AG09319 (cell line): ENCODE measurements at places on chromosomes 12 and 14.

GRCh38 chr12:94309373-94309772 is 150.3 kb downstream of the CEP83 start:
- no peak for DNase-seq

GRCh38 chr12:104910196-104910840 is 47.8 kb downstream of the SLC41A2 start:
- no peak for DNase-seq

- DNase-seq, result no peak
These were observed 382.2 kb downstream of the GRIN2B start for GRCh38 chr12:13599176-13599575.

- DNase-seq, result no peak
These were observed 36.9 kb upstream of the NCOR2 start for GRCh38 chr12:124604264-124604680.

DNA sequence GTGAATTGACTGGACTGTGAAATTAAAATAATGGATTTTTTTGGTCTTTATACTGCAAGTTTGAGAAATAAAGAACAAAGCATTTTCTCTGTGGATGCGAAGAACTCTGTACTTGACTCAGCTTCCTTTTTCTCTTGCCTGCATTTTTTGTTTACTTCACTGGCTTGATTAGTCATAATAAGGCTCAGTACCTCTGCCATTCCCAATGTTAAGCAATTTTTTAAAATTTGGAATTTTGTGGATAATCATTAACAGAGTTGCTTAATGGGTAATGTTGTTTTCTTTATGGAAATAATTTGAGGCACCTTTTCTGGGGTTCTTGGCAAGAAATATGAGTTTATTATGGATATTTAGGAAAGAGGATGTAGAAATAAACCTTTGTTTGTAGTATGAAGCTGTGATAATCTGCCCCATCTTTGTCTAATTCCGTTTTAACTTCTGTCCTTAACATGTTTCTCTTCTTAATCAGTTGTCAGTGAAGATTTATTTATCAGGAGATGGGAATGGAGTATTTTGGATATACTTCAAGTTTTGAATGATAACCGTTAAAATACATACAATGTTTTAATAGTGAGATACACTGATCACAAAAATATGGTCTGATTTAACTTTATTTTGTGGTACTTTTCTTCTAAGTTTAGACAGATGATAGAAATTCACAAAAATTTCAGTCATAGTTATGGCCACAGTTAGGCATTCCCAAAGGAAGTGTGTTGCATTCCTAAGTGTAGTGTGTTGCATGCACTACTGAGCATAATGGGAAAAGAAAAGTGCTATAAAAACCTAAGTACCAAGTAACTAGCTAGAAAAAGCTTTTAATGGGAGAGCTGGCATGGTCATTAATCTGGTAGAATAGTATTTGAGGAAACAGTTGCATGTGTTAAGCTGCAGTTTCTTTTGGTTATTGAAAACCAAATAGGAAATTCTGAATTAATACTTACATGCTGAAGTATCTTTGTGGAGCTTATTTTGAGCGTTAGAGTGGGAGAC is 27.7 kb downstream of the WNK1 start:
- DNase-seq, result no peak

- no peak for DNase-seq
These were observed 309.9 kb downstream of the VRK1 start for GRCh38 chr14:97107080-97107479.

GRCh38 chr12:9052610-9053009 is 63.1 kb downstream of the A2M start:
- DNase-seq, result no peak

DNA sequence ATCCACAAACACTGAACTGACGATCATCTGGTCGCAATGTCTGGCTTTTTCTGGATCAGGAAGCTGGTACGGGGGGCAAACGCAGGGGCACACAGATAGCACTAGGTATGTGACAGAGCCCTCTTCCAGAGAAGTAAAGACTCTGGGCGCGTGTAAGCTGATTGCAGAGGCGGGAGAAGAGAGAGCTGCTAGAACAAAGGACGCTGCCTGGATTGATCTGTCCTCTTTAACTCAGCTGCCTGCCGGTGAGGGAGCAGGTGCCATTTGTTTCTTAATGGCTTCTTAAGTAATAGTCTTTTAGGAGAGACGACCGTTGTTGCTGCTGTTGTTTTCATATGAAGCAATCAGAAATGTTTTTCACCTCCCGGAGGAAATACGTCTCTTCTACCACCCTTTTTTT is 77.3 kb downstream of the GLT1D1 start:
- DNase-seq, result no peak

DNA sequence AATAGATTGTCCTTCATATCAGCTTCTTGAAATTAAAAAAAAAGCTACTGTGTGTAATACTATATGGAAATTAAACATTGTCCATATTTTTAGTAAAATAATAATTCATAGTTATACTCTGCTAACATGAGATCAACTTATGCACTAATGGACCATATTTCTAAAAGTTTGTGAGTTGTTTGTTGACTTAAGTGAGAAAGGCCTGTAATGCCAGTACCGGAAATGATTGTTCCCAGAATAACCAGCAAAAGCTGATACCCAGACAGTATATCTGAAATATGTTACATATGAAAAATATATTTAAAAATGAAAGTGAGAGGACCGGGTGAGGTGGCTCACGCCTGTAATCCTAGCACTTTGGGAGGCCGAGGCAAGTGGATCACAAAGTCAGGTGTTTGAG is 35.9 kb downstream of the WNK1 start:
- no peak for DNase-seq

- DNase-seq, result no peak
These were observed 572.5 kb downstream of the DIO2 start for GRCh38 chr14:79638672-79639266.

- peak; percentile 81 for DNase-seq
These were observed 516 bp downstream of the PCBP2 start for GRCh38 chr12:53452159-53453077.

DNA sequence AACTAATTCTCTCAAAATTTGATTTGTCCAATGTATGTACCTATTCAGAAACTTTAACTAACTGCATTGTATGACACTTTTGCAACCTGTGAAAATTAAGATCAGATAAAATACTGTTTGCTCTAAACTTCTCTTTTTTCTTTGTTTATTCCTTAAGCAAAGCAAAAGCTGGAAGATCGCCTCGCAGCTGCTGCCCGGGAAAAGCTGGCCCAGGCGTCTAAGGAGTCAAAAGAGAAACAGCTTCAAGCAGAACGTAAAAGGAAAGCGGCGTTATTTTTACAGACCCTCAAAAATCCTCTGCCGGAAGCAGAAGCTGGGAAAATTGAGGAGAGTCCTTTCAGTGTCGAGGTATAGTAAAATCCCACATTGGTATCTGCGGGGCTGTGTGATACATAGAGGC is 55.1 kb downstream of the SFSWAP start:
- DNase-seq, result no peak

- no peak for DNase-seq
These were observed 33.0 kb downstream of the CDKL1 start for GRCh38 chr14:50363714-50364111.

DNA sequence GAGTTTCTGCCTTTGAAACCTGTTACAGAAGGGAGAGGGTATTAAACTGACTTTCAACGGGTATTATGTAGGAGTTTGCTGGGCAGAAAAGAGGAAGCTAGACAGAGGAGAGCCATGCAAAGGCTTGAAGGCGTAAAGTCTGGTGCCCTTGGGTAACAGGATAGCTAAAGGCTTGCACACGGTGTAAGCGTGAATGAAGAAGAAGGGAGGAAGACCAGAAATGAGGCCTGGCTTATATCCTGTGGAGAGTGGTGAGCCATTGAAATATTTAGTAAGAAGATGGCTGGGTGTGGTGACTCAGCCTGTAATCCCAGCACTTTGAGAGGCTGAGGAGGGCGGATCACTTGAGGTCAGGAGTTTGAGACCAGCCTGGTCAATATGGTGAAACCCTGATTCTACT is 22.6 kb downstream of the SUDS3 start:
- DNase-seq, result no peak

- DNase-seq, result peak; percentile 48
These were observed 55.6 kb downstream of the CLIP1 start for GRCh38 chr12:122366685-122367475.

GRCh38 chr12:128745772-128746689 is 77.7 kb downstream of the SLC15A4 start:
- DNase-seq, result no peak

DNA sequence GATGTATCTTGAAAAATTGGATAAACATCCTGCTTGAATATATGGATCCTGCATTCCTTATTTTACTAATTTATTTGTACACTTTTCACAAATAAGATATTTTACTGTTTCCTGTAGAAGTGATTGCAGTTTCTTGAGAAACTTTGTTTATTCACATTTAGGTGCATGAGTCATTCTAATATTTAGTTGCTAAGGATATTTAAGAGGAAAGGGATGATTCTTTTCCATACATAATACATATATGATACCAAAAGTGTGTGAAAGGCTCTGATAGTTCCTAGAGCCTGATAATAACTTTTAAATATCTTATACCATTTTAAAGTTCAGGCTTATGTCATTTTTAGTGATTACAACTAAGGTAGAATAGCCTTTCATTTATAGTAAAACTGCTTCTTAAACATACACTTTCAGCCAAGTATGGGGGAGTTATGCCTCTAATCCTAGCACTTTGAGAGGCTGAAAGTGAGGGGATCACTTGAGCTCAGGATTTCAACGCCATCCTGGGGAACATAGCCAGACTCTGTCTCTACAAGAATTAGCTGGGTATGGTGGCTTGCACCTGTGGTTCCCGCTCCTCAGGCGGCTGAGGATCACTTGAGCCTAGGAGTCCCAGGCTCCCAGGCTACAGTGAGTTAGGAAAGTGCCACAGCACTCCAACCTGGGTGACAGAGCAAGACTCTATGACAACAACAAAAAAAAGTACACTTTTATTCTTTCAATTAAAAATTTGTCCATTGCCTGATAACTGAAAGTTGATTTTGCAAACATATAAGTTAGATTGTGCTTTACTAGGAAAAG is 262.6 kb upstream of the LRIG3 start:
- no peak for DNase-seq

GRCh38 chr12:38328306-38328895 is 11.8 kb downstream of the ALG10B start:
- peak; percentile 4 for DNase-seq

- no peak for DNase-seq
These were observed 35.7 kb upstream of the HIF1A start for GRCh38 chr14:61659582-61659981.

DNA sequence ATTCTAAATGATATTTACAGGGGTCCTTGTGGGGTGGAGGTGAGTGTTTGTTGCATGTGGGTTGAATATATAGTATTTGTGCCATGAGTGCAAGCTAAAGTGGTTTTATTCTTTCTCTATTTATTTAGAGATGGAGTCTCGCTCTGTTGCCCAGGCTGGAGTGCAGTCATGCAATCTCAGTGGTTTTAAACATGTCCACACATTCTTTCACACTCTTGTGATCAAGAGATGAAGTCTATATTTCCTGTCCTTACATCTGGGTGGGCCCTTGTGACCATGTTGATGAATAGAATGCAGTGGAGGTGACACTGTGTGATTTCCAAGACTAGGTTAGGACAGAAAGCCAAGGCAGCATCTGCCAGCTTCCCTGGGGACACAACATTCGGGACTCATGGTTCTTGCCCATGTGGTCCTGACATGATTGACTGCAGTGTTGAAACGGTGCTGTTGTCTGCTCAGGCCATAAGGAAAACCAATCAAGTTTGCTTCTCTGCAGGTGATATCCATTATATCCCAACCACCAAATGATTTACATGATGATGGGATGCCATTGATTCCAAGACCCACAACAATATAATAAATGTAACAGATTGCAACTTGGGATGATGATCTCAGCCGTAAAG is 172.6 kb downstream of the SUDS3 start:
- DNase-seq, result no peak

- no peak for DNase-seq
These were observed 66.8 kb upstream of the RFLNA start for GRCh38 chr12:124227951-124228711.

DNA sequence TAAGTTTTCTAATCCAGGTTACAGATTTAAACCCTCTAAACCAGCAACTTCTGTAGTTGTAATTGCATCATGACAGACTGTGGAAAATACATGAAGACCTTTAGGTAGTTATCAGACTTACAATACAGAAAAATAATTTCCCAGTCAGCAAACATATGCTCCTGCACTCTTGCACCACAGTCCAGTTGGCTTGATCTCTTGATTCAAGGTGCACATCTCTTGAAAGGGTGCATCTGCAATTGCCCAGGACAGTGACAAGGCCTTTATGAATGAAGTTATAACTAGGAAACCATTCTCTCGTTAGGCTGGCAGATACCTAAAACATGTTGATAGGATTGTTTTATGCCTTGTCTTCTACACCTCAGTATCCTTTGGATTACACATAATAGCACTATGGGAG is 7.6 kb downstream of the PIWIL1 start:
- DNase-seq, result no peak

DNA sequence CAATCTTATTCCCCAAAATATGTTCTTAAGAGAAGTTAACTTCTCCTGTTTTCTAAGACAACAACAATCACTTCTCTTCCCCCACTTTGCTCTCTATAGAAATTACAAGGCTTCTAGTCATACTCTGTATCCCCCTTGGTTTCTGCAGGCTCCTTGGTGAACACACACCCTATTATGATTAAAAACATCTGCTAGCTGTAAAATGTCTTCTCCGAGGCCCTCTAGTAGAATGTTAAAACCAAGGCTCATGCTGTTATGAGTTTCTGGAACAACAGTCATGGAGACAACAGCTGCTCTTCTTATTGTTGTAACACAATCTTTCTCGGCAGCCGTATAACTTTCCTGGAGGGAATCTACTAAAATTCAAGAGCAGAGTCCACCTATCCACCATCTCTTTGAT is 397.5 kb upstream of the CCDC196 start:
- no peak for DNase-seq

DNA sequence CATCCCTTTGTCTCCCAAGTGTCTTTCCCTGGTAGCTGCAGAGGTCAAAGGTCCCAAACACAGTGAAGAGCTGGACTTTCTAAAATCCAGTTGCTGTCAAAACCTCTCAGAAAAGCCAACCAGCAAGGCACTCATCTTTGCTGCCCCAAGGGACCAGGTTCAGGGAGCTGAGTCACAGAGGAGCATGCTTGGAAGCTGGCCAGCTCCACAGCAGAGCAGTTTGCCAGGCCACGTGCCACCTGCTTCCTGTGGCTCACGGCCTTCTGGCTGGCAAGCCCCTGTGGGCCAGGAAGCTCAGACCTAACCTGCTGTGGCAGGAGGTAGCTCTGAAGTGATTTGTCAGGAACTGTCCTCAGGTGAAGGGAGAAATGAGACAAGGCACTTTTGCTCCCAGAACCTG is 3.6 kb downstream of the ISCU start:
- peak; percentile 40 for DNase-seq

DNA sequence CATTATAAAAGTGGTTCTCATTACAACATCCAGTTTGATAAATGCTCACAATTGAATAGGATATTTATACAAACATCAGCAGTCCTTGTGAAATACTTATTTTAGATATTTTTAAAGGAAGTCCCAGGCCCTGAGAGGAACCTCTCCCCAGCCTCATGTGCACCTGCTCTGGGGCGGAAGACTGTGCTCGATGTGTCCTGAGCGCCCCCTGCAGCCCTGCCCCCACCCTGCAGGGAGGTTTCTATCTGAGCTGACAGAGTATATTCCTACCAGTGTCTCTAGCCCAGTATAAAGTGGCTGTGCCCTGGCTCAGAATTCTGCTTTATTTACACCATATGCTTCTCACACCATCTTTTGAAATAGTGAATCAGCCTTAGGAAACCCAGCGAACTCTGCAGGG is 1349.1 kb downstream of the TMEM121 start:
- DNase-seq, result no peak
